Naive thymus-derived CD8-positive, alpha-beta T cell (primary cell): ENCODE measurements at places on chromosomes 2 and 18. TPM values are rescaled to one million over a fixed set of nuclear protein-coding genes. Genes with fewer than 3 reads are reported as not detected.

DNAJC5G gene
- not detected for total RNA-seq

UGT1A7 gene
- not detected for total RNA-seq

SIX2 gene
- not detected for total RNA-seq

SMYD1 gene
- total RNA-seq, result not detected

TMEFF2 gene
- not detected for total RNA-seq

LMAN1 gene
- 40.7 TPM for total RNA-seq

NYAP2 gene
- total RNA-seq, result not detected

GCG gene
- not detected for total RNA-seq
